ENCODE measurements at places on chromosomes 2 and 18.

GRCh38 chr2:28155086-28155485 is 237.6 kb upstream of the FOSL2 start:
- no peak for DNase-seq

DNA sequence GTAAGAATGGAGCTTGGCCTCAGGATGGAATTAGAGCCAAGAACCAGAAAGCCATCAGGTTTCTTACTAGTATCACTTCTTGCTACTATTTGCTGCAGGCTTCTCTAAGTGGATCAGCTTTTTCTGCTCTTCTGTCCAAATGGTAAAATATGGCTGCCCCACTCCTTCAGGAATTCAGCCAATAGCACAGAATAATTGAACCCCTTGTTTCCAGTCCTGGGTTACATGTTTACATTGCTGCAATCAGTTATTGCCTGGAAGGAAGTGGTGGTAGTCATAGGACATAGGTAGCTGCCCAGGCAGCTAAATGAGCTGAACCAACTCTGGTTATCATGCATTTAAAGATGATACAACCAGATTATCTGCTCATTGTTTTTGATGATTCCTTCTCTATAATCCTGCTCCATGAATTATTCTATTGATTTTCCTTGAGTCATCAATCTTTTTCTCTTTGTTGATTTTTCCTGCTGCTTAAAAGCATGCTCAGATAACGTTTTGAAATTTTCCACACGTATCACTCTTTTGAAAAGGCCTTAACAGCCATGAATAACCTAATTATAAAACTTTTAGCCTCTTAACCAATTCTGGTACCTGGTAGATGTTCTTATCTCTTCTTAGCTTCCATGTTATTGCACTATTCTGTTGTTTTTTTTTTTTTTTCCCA is 12.6 kb downstream of the AGPS start:
- DNase-seq: no peak

DNA sequence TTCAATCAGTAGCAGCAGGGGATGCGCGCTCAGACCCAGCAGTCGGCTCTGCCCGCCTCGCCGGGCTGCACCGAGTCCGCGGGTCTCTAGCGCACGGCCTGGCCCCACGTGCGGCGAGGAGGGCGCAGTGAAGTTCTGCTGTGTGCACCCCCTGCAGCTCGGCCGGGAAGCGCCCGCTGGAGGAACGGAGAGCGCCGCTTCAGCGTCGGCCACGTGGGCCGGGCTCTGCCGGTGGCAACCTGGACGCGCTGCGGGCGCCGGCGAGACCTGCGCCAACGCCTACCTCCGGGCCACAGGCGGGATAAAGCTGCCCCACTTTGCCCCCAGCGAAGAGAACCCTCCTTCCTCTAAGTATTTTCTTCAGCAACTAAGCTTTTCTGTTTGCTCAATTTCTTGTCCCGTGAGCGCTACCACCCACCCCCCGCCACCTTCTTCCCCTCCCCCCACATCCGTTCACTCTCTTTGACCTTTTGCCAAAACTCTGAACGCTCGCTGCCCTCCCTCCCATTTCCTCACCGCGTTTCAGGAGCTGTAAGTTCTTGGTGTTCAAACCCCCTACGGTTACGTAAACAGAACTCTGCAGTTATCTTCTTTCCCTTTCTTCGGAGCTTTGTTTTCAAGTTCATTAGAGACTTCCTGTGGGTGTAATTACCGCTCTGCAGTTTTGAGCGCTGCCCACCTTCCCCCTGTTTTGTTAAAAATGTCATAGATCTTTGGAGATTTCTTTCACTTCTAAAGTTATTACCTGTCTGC is 42.6 kb upstream of the EDAR start:
- DNase-seq: peak; percentile 33

- no peak for DNase-seq
Measured at GRCh38 chr2:148218326-148219075, 197.6 kb downstream of the MBD5 start.

DNA sequence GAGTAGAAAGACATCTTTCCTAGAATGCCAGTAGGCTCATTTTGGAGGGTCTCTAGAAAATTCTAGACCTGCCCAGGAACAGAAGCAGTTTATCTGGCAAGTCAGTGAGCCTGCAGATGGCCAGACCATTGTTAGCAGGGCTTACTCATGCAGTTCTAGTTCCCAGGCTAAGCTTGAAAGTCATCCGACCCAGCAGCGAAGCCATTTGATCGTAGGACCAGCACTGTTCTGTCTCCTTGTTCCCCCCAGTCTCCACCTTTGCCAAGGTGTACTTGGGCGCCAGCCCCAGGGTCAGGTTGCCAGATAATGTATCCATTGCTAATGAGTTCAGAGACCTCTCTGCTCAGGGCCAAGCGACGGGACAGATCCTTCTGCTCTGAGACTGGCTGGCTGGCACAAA is 70.1 kb downstream of the EPAS1 start:
- DNase-seq: no peak

GRCh38 chr2:26579025-26579722 is 62.0 kb downstream of the CIB4 start:
- DNase-seq: no peak

- no peak for DNase-seq
Measured at GRCh38 chr2:213766465-213766901, 482.2 kb downstream of the SPAG16 start.

- DNase-seq: peak; percentile 67
Measured at GRCh38 chr2:74834792-74835755, 1.1 kb downstream of the HK2 start.

DNA sequence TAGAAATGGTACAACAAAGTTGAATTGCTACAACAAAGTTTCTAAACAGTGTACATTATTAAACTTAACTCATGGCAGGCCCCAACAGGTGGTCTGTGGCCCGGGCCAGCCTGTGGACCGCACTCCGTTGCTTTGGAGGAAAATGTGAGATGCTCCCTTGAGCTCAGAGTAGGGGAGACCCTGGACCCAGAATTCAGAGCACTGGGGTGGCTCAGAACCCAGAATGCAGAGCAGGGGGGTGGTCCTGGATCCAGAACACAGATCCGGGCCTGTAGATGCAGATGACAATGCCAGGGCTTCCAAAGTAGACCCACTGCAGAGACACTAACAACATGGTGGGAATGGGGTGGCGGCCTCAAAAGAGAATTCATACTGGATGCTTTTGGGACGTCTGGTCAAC is 311.0 kb downstream of the NDUFA10 start:
- no peak for DNase-seq

DNA sequence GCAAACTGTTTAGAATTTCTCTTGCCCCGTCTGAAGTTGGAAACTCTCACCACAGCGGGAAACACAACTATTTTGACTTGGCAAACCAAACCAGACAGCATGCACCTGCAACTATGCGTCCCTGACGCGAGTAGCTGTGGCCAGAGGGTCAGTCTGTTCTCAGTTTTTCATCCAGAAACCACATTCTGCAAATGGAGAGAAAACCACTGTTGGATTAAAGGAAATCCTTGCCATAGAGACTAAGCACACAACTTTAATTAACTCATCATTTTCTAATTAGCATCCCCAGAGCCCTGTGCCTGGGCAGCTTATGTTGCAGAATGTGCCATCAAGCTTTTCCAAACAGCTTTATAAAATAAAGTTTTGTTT is 415.7 kb upstream of the TCF4 start:
- no peak for DNase-seq

Data from iPS DF 19.7 (cell line).